NCI-H1417 treated with DMSO at 0.1 percent for 48 hours (cell line): ENCODE measurements at places on chromosomes 7 and 10.

- no peak for DNase-seq
Observed at GRCh38 chr7:85074016-85074415, 112.8 kb downstream of the SEMA3D start.

GRCh38 chr7:128099204-128099671, 68.0 kb upstream of the LRRC4 start:
- no peak for DNase-seq

DNA sequence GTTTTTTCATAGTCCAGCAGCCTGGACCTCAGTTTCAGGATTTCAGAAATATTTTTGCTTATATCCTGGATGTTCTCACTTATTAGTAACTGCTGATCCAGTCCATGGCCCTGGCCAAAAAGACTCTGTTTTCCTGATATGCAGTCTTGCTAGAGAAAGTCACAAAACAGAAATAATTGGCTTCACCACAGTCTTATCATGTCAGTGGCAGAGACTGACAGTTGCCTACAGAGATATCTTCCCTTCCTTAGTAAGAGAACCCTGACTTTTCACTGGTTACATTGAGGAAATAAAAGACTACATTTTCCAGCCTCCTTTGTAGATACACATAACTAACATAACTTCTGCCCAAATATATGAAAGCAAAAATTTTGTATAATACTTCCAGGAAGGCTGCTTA, 56.6 kb downstream of the AHR start:
- DNase-seq = no peak

GRCh38 chr10:99433378-99434020, 3.1 kb upstream of the GOT1 start:
- no peak for DNase-seq

GRCh38 chr10:132646443-132647097, 109.0 kb downstream of the INPP5A start:
- DNase-seq = no peak

DNA sequence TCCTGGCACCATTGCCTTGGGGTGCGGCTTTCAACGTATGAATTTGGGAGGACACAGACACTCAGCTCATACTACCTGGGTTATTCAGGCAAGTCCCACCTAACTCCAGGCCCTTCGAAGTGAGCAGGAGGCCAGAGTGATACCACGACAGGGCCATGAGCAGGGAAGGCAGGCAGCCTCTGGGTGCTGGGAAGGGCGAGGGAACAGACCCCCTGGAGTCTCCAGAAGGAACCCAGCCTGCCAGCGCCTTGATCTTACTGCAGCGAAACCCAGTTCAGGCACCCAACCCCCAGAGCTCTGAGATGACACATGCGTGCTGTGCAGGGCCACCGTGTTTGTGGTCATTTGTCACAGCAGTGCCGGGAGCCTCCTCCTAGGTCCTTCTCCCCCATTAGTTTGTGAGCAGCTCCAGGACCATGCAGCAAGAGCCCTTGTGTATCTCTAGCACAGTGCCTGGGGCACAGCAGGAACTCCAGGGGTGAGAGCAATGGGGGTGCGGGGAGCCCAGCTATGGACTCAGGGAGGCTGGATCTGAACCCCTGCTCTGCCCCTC, 7.7 kb upstream of the INSIG1 start:
- no peak for DNase-seq

- DNase-seq = no peak
Observed at GRCh38 chr7:27137640-27138315, 5.7 kb downstream of the HOXA5 start.

- DNase-seq = no peak
Observed at GRCh38 chr7:117800406-117800805, 72.8 kb downstream of the CTTNBP2 start.

- DNase-seq = no peak
Observed at GRCh38 chr7:91243591-91244301, 20.5 kb upstream of the FZD1 start.

DNA sequence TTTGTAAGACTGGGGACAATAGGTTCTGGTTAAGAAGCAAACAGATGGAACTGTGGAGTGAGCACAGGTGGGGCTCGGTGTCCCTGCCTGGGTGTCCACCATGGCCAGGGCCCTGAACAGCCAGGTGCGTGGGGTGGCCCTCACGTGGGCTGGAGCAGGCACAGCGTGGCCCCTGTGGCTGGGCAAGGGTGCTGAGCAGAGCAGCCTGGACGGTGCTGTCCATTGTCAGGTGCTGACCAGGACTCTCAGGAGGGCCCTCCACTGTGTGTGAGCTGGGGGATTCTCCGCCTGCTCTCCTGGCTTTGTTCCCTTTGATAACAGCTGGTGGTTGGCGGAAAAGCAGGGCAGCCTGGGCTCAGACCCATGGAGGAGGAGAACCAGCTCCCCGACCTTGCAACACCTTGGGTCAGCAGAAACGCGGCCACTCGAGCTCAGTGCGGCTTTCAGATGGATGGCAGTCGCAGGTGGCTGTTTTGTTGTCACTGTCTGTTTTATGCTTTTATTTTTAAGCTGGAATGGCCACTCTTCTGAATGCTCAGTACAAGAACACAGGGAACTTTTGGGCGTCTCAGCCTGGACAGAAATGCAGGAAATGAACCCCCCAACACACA, 273.9 kb upstream of the ADARB2 start:
- no peak for DNase-seq

DNA sequence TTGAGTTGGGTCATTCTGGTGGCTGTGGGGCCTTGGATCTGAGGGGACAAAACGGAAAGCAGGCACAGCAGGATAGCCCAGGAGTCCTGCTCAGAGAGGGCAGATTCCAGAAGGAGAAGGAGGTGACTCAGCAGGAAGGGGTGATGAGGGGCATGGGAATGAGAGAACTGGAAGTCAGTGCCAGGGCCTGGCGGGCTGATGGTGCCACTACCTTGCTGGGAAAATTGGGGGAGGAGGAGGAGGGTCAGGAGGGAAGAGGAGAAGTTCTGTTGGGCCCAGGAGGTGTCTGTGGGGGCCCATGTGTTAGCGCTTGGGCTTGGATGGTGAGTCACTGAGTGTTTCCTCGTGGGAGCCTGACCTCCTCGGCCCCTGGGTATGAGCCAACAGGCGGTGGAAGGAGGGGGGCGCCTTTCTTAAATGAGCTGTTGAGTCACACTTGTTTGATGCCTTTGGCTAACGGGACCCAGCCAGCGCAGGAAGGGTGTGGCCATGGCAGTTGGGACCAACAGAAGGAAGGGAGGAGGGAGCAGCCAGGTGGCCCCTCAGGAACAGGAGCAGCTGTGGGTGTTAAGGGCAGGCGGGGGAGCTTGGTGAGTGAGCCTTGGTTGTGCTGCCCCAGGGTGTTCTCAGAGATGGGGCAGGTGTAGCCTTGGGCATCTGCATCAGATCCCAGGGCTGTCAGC, 130.0 kb upstream of the BTBD16 start:
- no peak for DNase-seq

- DNase-seq = no peak
Observed at GRCh38 chr7:1663857-1664651, 6.0 kb upstream of the ELFN1 start.

DNA sequence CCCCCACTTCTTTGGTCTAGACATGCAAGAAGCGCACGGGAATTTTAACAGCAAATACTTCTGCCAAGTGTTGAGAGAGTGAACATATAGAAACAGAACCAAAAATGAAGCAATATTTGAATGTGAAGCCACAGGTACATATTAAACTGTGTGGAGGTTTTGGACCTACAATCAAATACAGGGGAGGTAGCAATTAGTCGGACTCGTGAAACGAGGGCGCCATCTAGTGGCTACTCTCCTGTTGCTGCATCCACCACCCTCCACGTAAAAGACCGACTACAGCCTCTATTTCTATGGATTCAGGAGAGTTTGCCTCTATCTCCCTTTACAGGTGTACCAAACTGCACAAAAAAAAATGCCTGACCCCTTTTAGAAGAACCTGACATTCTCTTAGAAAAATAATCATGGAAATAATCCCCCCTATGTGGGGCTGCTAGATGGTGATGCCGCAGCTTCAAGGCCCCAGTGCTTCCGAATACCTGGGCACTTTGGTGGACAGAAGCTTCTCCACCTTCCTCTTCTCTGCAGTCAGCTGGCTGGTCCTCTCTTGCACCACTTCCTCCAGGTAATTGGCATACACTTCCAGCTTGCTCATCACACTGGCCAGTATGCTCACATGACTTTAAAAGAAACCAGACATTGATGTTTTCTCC, 31.7 kb downstream of the TECTB start:
- DNase-seq = no peak

- no peak for DNase-seq
Observed at GRCh38 chr7:115037128-115037802, 115.4 kb downstream of the MDFIC start.

DNA sequence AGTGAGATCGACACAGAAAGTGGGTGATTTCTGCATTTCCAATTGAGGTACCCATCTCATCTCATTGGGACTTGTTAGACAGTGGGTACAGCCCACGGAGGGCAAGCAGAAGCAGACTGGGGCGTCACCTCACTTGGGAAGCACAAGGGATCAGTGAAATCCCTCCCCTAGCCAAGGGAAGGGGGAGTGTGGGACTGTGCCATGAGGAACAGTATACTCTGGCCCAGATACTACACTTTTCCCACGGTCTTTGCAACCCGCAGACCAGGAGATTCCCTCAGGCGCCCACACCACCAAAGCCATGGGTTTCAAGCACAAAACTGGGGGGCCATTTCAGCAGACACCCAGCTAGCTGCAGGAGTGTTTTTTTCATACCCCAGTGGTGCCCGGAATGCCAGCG, 99.8 kb downstream of the ODAD2 start:
- DNase-seq = no peak

- no peak for DNase-seq
Observed at GRCh38 chr10:49633327-49634068, 19.7 kb downstream of the CHAT start.

GRCh38 chr10:5956146-5956936, 21.0 kb downstream of the IL15RA start:
- DNase-seq = no peak

- no peak for DNase-seq
Observed at GRCh38 chr10:4169448-4169847, 384.4 kb upstream of the KLF6 start.

DNA sequence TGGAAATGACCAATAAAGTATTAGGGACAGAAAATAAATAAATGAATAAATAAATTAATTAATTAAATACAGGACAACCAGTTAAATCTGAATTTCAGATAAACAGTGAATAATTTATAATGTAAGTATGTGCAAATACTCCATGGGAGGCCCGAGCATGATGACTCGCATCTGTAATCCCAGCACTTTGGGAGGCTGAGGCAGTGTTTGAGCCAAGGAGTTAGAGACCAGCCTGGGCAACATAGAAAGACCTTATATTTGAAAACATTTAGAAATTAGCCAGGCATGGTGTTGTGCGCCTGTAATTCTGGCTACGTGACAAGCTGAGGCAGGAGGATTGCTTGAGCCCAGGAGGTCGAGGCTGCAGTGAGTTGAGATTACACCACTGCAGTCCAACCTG, 123.7 kb downstream of the CUL2 start:
- no peak for DNase-seq

- DNase-seq = no peak
Observed at GRCh38 chr10:73786512-73786885, 1.1 kb downstream of the ZSWIM8 start.

DNA sequence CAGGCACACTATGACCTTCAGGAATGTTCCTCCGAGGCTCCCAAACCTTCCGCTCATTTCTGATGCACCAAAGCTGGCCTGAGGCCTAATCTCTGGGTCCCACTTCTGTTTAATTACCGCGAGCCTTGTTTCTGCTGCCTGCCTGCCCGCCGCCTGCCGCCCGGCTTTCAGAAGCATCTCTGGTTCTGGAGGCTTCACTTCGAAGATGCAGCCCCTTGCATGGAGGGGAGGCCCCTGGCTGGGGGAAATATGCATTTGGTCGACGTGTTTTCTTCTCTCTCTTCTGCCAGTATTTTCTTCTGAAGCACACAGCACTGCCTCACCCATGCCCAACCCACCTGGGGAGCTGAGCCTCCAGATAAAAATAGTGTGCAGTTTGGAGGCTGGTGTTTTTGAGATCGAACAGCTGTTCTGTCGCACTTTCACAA, 166.9 kb downstream of the PAXIP1 start:
- no peak for DNase-seq

DNA sequence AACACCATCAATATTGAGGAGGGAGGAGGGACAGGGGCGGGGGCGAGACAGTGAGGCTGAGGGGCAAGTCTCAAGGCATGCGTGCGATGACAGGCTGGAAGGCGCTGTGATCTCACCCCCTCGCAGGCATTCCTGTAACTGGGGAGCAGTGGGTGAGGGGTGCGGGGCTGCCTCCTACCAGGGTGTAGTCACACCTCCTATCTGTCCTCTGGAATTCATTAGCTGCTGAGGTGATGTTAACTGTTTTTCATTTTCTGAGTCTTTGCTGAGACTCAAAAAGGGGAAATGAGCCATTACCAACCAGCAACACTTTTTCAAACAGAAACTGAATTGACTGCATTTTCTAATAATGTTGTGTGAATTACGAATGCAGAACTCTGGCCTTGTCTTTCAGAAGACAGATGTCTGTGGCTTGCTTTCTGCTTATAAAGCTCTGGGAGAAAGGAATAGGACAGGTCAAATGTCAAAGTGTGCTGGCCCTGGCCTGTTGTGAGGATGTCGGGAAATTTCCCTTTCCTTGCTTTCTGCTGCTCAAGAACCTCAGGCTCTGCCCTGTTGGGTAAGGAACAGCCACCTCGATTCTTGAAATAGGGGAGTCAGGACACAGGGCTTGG, 23.7 kb upstream of the CDH23 start:
- no peak for DNase-seq

DNA sequence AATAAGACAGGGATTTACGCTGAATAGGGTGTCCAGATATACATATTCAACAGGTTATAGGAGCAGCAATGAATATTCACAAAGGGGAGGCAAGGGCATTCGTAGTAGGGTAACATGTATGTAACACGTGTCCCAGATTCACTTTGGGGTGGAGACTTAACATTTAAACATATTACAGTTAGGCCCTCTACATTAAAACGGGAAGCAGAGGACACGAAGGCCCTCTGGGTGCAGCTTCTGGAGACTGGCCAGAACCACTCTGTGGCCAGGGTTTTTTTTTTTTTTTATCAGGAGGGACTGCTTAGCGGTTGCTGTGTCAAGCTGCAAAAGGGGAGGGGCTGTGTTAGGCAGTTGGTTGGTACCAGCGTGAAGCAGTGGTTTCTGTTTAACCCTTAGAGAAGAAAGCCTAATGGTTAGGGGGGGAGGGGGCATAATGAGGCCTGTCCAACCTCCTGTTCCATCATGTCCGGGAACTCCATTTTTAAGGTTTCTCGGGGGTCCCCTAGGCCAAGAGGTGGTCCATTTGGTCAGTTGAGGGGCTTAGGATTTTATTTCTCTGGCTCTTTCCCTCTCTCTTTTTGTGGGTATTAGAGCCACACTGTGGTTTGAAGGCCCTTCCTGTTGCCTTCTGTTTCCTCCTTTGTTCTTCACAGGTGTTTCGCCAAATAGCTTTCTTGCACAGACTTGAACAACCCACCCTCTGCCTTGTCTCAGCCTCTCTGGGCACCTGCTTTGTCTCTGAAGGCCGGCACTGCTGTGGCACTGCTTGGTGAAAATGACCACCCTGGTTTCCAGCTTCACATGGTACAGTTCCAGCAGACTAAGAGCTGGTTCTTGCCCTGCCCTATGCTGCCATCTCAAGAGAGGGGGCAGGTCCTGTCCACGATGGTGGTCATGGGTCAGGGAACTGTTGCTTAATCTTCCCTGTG, 26.4 kb downstream of the PRF1 start:
- no peak for DNase-seq

GRCh38 chr7:35518767-35519166, 176.2 kb downstream of the HERPUD2 start:
- no peak for DNase-seq
